ENCODE measurements at places on chromosomes 7 and 10. TPM values are rescaled to one million over a fixed set of nuclear protein-coding genes. Genes with fewer than 3 reads are reported as not detected.

GRCh38 chr10:74968667-74969061 lies 142.3 kb downstream of the KAT6B start:
- no peaks in the 10 kb centered on the region for H3K27me3 ChIP-seq
- H3K36me3 ChIP-seq = no peaks in the 10 kb centered on the region
- DNase-seq = no peak
- peaks cover 5% of the 10 kb centered on the region for H3K4me1 ChIP-seq
- H3K27ac ChIP-seq = peak overlapping the region; percentile 11

DNA sequence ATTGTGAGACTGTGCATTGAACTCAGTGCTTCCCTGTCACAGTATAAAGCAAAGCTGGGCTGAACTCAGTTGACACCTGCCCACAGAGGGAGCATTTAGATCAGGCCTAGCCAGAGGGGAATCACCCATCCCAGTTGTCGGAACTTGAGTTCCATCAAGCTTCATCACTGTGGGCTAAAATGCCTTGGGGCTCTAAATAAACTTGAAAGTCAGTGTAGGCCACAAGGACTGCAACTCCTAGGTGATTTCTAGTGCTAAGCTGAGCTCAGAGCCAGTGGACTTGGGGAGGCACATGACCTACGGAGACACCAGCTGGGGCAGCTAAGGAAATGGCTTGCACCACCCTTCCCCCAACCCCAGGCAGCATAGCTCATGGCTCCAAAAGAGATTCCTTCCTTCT lies 7.7 kb upstream of the ABCB4 start:
- H3K4me1 ChIP-seq = no peaks in the 10 kb centered on the region
- H3K4me3 ChIP-seq = no peak overlapping the region
- H3K27ac ChIP-seq = no peak overlapping the region
- no peaks in the 10 kb centered on the region for H3K36me3 ChIP-seq
- no peak for DNase-seq
- no peaks in the 10 kb centered on the region for H3K27me3 ChIP-seq

DNA sequence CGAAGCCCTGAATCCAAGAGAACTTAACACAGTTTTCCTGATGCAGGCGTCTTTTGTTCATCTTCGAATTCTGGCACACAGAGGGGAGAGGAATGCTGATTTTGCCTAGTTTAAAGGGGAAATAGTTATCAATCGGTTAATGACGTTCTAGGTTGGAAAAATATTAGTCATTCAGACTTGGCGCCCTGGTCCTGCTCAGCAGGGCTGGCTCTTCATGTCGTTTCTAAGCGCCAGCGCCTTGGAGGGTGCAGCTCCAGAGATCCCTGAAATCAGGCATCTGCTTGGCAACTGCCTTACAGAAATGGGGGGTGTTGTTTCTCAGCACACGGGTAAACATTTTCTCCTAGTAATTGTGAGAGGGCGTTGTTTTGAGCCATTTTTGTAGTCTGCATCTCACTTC lies 1.3 kb upstream of the PRTFDC1 start:
- H3K4me1 ChIP-seq = peaks cover 4% of the 10 kb centered on the region
- no peaks in the 10 kb centered on the region for H3K36me3 ChIP-seq
- no peak for DNase-seq
- no peak overlapping the region for H3K4me3 ChIP-seq

DNA sequence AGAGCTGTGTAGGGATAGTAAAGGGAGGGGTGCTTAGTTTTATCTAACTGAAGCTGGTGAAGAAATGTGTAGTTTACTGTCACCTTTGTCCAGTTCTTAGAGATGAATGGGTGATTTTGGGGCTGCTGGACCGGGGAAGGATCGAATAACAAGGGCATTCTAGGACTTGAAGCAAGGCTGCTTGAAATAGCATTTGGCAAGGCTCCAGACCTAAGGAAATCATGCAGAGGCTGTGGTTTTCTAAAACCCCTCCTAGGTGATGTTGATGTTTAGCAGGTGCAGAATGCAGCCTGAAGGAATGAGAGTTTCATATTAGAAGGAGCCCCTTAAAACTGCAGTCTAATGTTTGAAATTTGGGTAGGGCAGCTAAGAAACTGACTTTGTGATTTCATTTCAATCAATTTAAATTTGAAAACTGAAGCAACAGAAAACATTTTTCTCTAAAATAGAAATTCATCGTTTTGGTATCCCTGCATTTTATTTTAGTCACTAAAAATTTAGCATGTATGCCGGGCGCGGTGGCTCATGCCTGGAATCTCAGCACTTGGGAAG lies 68.5 kb downstream of the TET1 start:
- peaks cover 2% of the 10 kb centered on the region for H3K4me1 ChIP-seq
- no peak overlapping the region for H3K27ac ChIP-seq
- DNase-seq = no peak
- no peaks in the 10 kb centered on the region for H3K27me3 ChIP-seq

GRCh38 chr7:100965045-100965722 lies 4.2 kb upstream of the MUC12 start:
- no peak overlapping the region for H3K27ac ChIP-seq
- no peaks in the 10 kb centered on the region for H3K36me3 ChIP-seq
- DNase-seq = no peak
- peaks cover 3% of the 10 kb centered on the region for H3K27me3 ChIP-seq
- H3K4me1 ChIP-seq = peaks cover 8% of the 10 kb centered on the region

Gene CALML3
- not detected for total RNA-seq

Gene MYOZ1
- 0.25 TPM for total RNA-seq
